ENCODE measurements at places on chromosomes 3 and 15.

DNA sequence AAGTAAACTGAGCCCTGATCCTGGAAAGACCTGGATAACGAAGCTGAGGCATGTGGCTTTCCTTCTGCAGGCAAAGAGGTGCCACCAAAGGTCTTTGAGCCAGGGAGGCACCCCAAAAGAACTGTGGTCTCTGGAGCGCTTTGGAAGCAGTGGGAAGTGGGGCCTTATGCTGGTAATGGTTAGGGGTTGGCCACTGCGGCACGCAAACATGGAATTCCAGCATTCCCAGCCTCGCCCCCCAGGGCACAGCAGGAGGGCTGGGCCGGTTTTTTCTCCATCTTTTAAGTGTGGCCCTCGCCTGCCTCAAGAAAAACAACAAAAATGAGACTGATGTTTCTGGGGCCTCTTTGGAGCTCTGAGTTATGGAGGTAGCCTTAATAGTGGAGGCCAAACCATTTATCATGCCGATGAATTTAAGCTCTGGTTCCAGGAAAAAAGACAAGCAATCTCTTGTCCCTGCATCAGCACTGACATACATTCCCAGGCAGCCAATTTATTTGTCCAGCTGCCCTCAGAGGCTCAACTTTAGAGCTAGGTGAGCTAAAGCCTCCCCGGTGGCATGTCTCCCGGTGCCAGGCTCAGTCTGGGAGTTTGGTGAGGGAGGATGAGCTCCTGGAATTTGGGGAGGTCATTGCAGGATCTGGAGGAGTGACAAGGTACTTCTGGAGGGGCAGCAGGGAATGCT is 109.0 kb downstream of the TLE3 start:
- no peak for DNase-seq

GRCh38 chr15:68032672-68033071 is 21.4 kb upstream of the PIAS1 start:
- DNase-seq, result no peak

DNA sequence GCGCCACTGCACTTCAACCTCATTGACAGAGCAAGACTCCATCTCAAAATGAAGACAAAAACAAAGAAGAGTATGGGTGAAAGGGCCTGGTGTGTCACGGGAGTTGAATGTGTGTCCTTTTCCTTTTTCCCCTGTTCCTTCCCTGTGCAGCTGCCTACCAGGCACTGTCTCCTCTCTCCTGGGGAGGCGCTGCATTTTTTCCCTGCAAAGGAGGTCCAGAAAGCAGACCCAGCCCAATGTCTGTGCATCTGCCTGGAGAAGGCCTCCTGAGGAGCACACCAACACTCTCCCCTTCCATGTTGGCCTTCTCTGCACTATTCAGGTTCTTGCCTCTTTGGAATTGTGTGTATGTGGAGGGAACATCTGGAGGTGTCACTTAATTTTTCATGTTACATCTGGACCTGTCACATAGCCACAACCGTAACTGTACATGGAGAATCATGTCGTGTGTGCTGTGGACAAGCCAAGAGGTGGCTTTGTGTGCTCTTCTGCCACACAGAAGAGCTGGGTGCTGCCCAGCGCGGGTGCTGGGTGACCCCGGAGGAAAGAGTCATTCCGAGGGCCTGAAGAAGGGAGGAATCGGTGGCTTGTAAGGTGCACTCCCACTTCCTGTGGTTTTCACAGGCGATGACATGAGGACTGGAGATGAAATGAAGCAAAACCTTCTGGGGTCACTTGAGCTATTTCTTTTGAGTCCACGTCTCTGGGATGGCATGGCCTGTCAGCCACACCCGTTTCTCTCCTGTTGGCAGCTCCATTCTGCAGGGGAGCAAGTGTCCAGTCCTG is 46.5 kb upstream of the CGNL1 start:
- no peak for DNase-seq

GRCh38 chr15:80801891-80802680 is 22.9 kb downstream of the CEMIP start:
- no peak for DNase-seq

DNA sequence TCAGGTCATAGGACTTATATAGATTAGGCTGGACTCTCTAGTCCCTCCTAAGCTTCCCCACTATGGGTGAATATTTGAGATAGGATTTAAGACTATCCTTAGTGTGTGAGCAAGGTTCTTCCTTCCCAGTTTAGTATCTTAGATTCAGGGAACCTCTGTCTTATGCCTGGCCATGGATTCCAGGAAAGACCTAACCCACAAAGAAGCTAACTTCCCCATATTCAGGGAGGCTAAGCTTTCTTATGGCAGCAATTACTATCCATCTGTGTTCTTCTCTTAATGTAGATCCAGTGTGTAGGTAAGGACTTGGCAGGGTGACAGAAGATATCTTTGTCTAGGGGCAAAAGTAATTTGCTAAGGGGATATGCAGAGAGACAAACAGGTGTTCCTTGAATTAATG is 25.5 kb upstream of the PIK3R4 start:
- DNase-seq, result no peak
